ENCODE measurements at places on chromosomes 11 and 22.
A peak's percentile ranks its signal among the peaks of the same experiment; 100 is the strongest.

DNA sequence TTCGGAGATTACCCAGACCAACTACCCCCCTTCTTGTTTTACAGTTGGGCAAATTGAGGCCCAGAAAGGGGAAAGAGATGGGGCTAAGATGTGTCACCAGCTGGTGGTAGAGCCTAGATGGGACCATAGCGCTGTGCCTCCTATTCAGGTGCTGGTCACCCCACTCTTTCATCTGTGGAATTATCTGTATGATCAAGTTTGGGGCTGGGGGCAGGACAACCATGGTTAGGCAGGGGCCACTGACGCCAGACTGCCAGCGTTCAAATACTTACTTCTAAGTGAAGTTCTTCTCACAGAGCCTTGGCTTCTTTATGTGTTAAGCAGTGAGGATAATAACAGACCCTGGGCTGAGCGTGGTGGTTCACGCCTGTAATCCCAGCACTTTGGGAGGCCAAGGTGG, 55.9 kb downstream of the IGLL1 start:
- DNase-seq: no peak

DNA sequence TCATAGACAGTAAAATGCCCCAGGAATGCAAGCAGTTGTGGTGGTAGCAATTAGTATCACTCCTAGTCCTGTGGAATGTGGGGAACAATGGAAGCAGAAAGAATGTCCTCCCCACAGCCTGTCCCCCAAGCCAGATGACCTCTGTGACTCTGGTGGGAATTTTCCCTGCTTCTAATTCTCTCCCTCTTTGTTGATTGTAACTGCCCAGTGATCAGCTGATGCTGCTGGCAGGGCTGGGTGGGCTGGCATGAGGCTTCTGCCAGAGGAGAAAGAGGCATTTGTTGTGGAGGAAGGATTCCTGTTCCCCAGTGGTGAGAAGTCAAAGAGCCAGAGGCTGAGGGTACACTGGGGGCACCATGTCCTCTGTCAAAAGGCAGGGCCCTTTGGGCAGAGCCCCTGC, 116.7 kb upstream of the NCAM1 start:
- DNase-seq: no peak

DNA sequence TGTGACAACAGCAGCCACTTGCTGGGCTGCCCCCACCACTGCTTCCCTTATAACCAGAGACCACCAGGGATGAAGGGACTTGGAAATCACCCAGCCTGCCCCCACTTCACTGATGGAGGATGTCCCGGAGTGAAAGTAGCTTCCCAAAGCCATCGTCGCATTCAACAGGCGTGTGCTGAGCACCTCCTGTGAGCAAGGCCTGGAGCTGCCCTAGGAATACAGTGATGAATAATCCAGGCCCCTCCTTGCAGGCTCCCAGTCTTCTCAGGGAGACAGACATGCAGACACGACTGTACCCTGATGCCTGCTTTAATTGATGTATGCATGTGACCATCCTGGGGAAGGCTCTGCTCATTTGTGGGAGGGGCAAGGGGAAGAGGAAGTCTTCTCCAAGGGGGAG, 22.6 kb downstream of the PTPN5 start:
- no peak for DNase-seq

DNA sequence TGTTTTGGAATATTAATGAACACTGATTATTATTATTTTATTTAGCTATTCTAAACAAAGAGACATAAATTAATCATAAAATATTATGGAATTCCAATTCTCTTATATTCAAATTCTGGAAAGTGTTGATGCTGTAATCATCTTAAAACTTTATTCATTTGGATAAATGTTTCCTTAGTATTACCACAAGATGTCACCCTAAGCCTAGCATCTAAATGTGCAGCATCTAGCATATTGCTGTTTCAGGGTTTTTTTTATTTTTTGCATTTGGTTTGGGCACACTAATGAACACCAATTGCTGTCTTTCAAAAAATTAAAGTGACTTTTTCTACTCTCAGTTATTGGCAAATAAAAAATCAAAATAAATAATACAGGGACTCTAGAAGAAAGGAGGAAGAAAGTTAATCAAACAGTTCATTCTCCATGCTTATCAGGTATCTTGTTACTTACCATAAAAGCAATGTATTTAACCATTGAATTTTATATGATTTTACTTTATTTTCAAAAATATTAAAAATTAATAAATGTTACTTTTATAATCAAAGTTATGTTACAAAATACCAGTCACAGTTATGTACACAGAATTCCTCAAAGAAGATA, 31.8 kb downstream of the DLG2 start:
- peak; percentile 9 for DNase-seq

GRCh38 chr11:116813781-116814471, 9.2 kb downstream of the APOA4 start:
- DNase-seq: no peak

DNA sequence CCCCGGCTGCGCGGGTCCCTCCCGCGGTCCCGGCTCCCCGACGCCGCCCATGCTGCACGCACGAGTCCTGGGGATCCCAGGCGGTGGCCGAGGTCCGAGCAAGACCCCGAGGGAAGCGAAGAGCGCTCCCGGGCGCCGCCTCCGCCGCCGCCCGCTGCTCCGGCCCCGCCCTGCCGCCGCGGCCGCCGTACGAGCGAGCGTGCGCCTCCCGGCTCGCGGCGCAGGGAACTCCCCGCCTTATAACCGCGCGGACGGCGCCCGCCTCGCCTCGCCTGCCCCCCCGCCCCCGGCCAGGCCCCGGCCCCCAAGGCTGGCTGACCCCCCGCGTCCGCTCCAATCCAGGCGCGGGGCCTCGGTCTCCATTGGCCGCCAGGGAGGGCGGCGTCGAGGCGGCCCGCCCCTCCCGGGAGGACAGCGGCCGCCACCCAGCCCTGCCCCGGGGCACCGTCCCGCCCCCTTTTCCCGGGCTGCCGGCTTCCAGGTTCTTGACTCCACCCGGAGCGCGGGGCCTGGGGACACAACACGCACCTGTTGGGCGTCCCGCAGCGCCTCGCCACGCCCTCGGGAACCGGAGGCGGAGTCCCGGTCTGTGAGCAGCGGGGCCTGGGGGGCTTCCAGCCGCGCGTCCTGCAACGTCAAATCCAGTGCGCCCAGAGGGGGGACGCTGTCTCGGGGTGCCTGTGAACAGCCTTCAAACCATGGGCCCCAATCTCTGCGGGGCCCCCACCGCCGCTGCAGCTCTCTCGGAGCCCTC, at the start of gene FADS3:
Gene FADS3 (minus strand): TSS at position 215 of the 754 bp plus-strand sequence. CDS start 164 bp downstream, at position 51.
- DNase-seq: peak; percentile 45

- DNase-seq: no peak
Observed at GRCh38 chr11:103317118-103317517, 207.9 kb downstream of the DYNC2H1 start.

GRCh38 chr11:20064961-20065405, 95.3 kb downstream of the DBX1 start:
- DNase-seq: no peak

DNA sequence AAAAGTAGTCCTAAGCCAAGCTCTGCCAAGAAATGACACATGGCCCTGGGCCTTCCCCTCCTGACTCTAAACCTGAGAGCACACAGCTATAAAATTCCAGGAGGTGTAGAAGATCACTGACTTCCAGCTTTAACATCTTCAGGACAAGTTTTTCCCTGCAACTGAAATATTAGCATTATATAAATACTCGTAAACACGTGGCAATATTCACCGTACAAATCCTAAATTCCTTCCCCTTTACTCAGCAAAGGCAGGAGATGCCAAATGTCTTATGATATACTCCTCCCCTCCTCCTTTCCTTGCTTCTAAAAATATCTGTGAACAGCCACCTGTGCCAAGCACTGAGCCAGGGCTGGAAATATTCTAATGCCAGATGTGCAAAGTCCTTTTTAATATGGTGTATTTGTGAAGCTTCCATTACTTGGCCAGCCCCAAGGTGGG, 194.0 kb downstream of the LARGE1 start:
- peak; percentile 34 for DNase-seq

GRCh38 chr22:47781427-47782111, 1019.1 kb downstream of the TBC1D22A start:
- DNase-seq: no peak

DNA sequence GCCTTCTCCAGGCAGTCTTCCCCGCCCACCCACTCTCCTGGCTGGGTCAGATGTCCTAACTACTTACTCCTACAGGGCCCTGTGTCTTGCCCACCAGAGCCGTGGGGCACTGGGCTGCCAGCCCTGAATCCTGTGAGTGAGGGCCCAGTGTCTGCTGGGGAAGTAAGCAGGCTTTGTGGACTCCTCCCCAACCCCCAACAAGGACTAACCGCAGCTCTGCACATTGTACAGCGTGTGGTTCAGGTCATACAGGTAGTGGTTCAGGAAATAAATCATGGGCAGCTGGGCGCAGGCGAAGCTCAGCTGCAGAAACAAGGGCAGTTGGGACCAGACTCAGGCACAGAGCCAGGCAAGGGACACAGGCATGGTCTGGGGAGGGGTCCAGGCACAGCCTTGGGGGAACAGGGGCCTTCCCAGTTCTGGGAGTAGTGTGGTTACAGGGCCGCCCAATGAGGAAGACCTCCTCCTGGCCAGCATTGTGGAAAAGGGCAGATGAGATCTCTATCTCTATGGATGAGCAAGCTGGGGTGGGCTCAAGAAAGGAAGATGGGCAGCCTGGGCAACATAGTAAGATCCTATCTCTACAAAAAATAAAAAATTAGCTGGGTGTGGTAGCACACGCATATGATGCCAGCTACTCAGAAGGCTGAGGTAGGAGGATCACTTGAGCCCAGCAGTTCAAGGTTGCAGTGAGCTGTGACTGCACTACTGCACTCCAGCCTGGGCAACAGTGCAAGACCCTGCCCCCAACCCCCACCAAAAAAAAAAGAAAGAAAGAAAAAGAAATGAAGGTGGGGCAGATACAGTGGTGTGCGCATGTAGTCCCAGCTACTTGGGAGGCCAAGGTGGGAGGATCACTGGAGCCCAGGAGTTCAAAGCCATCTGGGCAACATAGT, 5.5 kb downstream of the UNC93B1 start:
- DNase-seq: no peak

DNA sequence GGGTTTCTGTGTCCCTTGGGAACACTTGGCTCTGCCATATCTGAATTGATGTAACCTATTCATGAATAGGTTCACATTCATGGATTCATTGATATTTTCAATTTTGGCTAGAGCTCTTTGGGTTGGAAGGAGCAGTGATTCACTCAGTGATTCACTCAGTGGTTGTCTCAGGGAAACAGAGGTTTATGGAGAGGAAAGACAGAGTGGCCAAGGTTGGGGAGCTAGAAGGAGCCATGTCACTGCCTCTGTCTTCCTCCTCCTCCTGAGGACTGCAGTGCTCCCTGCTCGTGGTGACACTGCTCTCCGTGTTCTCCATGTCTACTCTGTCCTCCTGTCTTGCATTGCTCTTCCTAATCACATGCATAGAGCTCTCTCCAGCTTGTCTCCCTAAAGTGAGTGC, 17.4 kb downstream of the CEP164 start:
- DNase-seq: no peak

- no peak for DNase-seq
Observed at GRCh38 chr11:47605921-47606320, 11.7 kb upstream of the C1QTNF4 start.

DNA sequence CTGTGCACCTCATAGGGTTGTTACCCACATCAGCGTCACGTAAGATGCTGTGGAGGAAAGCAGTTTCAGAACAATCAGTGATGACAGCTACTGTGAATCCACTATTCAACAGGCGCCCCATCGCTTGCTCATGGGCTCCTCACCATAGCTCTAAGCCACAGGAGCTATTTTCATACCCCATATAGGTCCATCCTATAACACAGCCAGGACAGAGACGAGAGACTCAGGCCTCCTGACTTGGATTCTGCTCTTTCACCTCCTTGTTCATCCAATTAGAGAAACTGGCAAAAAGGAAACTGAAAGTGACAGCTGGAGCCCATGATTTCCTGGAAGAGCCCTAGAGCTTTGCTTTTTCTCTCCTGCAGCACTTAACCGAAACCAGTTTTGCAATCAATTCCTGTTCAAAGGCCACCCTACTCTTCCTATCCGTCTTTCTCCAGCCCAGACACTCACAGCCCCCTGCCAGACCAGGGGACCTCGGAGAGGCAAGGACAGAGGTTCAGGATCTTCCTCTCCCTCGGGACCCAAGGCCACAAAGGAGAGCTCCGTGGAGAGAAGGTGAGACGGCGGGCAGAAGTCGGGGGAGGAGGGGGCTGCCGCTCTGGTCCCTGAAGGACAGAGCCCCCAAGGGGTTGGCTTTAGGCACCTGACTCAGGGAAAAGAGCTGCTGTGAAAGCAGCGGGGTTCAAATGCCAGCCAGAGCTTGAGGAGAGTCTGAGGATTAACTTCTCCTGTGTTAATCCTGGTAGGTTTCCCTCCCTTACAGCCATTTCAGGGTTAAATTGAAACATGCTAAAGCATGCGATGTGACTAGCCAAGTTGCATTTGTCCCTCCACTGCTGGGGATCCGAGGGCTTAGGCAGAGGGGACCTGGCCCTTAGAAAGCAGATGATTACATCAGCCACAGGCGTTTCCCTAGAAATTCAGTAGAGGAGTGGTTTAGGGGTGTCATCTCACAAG, at the start of gene APOL6:
Gene APOL6 (plus strand): TSS at position 381 of the 960 bp plus-strand sequence. CDS start 7,980 bp downstream, outside the sequence.
- no peak for DNase-seq

DNA sequence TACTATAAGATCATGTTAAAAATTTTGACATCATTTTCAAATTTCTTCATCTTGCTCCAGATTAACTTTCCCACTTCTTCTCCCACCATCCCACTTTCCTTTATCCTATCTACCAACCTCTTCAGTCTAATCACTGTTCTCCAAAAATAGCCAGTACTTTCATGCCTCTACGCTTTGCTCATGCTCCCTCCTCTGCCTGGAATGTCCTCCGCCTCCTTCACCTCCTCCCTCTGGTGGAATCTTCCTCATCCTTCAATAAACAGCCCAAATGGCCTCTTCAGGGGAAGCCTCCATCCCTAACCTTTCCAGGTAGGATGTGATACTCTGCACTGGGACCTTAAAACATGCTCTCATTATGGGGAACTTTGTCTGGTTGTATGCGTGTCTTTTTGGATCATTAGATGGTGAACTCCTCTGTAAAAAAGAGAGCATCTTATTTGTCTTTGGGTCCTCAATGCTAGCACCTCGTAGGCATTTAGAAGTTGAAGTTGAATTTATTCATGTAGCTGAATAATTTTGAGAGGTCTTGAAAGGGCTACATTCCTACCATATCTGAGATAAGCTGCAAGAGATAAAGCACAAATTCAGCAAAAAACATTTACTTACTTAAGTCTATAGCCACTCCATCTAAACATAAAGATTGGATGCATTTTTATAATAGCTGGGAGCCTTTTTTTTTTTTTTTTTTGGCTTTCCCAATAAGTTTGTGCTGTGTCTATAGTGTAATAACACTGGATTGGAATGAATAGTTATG, 8.0 kb upstream of the CSRP3 start:
- DNase-seq: no peak

DNA sequence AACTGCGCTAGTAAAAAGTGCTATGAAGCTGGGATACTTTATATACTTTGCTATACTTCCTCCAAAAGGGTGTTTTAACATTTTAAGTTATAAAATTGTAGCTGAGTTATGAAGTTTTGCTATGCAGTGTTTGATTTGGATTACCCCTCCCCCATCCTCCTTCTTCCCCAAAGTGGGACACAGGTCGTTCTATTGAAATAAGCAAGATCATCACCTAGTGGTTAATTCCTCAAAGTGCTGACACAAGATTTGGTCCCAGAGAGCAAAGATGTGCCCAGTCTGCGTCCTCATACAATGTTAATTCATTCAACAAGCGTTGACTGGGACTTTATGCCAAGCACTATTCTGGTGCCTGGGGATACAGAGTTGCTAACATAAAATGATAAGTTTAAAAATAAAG, 78.5 kb downstream of the SPON1 start:
- DNase-seq: no peak
